Hematopoietic multipotent progenitor cell treated with erythropoietin and hydrocortisone succinate and interleukin-3 and kit ligand, for 6 days (in vitro differentiated cells): ENCODE measurements at places on chromosomes 13 and 19.
A peak's percentile ranks its signal among the peaks of the same experiment; 100 is the strongest.

DNA sequence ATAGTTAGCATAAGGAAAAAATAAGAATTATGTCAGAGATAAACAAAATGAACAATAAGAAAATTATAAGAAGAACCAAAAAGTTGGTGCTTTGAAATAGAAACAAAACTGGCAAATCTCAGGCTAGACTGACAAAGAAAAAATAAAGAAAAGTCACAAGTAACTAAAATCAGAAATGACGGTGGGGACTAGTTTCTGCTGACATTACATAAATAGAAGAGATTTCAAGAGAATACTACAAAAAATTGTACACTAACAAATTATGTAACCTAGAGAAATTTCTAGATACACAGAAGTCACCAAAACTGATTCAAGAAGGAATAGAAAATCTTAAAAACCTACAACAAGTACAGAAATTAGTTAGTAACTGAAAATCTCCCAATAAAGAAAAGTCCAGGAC is 355.6 kb upstream of the SGCG start:
- no peak for DNase-seq

GRCh38 chr19:48868114-48868886 is at the start of gene PLEKHA4:
PLEKHA4 (minus strand) TSS chr19:48868617; CDS start chr19:48867620, 997 bp downstream.
- no peak for DNase-seq

- DNase-seq: no peak
Measured at GRCh38 chr13:44309794-44310757, 63.5 kb upstream of the SERP2 start.

DNA sequence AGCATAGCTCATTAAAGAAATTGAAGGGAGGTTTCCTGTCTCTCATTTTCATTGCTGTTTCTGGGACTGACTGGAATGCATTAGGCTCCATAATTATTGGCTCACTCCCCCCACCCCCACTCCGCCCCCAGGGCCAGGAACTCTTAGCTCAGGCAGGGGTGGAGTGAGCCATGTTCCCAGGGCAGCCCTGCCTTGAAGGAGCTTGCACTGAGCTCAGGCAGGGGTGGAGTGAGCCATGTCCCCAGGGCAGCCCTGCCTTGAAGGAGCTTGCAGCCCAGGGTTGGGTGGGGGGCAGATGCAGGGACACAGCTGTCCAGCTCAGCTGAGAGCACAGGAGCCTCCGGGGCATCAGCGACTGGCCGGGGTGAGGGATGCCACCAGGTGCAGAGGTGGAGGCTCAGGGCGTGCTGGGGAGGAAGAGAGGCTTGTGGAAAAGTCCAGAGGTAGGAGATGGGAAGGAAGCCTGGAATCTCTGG is 39.1 kb upstream of the TFDP1 start:
- DNase-seq: no peak

DNA sequence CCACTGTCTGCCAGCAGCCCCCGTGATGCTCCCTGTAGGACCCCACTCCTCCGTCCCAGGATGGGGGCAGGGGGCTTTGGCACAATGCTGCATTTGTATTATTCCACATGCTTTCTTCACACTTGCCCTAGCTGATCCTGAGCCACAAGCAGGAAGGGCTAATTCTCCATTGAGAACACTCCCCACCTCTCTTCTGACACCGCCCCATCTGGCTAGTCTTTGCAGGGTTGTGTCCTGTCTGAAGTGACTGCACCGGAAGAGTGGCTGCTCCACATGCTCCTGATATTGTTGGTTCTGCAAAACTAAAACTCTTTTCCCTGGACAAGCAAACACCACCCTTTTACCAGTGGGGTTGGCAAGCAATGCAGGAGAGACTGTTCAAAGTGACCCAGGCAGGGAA is 18.0 kb downstream of the ZNF574 start:
- no peak for DNase-seq

GRCh38 chr19:29084266-29084665 is 128.7 kb downstream of the UQCRFS1 start:
- DNase-seq: peak; percentile 13

GRCh38 chr19:3683405-3684053 is 16.7 kb downstream of the PIP5K1C start:
- DNase-seq: no peak

DNA sequence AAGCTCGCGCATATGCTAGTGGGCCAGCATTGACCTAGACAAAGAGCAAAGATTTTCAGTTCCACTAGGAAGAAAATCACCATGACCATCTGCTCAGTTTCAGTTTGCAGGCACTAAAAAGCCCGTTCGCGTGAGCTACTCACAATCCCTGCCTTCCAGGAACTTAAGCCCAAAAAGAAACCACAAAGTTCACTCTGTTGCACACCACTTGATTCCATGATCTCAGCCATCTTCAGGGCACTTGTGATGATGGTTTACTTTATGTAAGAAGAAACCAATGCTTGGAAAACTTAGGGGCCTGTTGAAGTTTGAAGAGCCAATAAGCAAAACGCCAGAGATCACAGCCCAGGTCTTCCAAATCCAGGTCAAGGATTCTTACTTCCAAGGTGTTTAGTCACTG is 45.0 kb upstream of the SLC15A1 start:
- DNase-seq: no peak

GRCh38 chr13:29594303-29594709 is 1.2 kb downstream of the SLC7A1 start:
- DNase-seq: peak; percentile 66

DNA sequence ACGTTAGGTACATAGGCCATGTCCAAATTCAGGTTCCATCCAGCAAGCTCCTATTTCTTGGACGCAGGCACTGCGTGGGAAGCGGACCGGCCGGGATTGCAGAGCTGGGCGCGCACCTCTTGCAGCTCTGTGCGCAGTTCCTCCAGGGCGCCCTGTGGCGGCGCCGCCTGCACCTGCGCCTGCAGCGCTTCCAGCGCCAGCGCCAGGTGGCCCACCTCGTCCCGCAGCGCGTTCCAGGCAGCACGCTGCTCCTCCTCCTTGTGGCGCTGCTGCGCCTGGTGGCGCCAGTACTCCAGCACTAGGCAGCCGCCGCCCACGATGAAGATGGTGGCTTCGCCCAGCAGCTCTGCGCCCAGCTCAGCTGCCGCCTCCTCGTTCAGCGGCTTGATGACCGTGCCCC is 31.1 kb downstream of the OPA3 start:
- DNase-seq: no peak

DNA sequence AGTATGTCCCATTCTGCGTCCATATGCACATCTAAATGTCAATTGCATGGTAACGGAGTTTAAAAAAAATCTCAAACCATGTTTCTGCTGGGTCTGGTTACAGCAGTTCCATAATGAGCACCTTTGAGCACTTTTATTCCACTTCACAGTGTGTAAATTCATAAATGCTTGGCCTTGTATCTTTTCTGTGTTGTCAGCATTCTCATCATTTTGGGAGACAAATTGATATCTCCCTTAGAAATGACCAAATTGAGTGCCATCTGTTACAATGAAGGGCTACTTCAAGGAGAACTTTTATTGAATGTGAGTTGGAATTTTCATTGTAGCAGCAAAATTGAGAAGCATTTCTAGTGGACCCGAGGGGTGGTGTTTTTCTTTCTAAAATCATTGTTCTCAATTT is 432.9 kb upstream of the PCDH9 start:
- DNase-seq: no peak
